ENCODE measurements at places on chromosomes 16 and 17.
A peak's percentile ranks its signal among the peaks of the same experiment; 100 is the strongest.

DNA sequence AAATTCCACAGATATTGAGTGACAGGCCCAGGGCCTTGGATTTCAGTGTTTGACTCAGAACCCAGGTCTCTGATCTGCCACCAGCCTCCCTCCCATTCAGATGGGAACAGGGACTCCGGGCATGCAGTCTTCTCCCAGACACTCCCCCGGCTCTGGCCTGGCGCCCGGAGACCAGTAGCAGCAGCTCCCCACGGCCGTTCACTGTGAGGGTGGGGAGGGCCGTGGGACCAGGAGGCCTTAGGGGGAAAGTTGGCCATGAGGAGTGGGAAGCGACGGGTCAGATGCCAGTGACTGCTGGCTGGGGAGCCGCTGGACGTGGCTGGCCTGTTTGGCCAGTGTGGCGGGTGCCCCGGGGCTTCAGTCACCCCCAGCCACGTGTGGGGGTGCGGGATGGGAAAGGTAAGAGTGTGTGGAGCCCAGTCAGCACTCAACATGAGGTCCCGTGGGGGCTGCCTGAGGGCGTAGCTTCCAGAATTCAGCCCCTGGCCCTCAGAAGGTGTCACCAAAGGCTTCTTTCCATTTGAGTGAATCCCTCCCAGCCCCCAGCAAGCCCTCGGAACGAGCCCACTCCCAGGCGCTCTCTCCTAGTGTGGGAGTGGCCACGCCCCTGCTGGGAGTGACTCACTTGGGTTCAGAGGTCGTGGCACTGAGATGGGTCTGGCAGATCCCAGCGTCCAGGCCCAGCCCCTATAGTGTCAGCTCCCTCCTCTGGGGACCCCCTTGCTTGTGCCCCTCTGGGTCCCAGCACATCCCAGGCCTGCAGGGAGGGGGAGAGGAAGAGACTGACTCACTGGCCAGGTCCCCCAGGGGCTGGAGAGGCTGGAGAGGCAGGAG is 309.4 kb downstream of the SEC14L1 start:
- DNase-seq = peak; percentile 97

DNA sequence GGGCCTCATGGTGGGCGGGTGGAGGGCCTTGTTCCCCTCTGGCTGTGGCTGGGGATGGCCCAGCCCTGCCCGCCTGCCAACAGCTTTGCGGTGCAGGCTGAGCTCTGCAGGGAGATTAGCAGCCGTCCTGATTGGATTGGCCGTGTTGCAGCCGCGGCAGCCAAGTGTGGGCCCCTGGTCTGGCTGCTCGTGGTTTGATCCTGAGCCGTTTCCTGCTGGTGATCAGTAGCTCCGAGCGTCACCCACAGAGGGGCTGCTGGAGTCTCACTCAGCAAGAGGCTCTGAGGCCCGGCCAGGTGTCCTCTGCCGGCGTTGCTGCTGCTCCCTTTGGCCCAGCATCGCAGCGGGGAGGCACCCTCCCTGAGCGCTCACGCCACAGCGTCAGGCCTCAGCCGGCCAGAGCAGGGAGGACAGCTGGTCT is 32.5 kb downstream of the BAIAP2 start:
- no peak for DNase-seq

DNA sequence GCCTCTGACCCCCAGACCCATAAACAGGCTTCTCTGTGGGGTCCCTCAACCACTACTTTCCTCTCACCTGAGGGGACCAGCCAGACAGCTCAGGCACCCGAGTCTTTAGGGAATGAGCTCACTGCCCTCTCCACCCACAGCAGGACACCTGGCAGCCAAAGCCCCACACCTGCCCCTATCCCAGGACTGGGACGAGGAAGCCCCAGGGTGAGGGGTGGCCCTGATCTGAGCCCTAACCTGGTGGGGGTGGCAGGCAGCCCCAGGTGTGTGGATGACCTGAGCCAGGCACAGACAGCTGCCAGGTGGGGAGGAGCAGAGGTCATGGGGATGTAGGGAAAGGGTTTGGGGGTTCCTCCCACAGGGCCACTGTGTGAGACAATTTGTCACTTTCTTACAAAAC is 1.7 kb upstream of the TEX19 start:
- no peak for DNase-seq

DNA sequence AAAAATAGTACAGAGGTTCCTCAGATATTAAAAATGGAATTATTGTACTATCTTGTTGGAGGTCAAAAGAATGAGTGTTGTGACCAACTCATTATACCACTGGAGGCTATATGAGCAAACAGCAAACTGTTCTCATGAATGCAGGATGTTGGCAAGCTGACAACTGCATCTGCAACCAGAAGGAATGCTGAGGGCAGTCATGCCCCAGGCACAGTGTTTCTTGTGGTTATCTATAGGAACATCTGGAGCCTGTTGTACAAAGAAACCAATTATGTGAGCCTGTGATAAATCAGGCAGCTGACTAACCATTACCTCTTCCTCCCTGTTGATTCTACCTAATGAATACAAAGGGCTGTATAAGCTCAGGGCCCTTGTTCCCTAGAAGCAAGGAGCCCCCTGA is 2057.1 kb downstream of the TP53TG3F start:
- no peak for DNase-seq

GRCh38 chr17:80749611-80750010 is 205.0 kb downstream of the RPTOR start:
- no peak for DNase-seq

DNA sequence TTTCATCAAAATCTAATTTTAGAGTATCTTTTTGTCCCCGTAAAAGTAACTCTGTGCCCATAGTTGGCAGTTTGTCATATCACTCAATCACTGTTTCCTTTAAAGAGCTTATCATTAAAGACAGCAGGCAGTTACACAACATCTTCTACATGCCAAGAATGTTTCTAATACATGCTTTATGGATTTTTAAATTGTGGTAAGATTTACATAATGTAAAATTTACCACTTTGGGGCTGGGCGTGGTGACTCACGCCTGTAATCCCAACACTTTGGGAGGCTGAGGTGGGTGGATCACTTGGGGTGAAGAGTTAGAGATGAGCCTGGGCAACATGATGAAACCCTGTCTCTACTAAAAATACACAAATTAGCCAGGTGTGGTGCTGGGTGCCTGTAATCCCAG is 687.2 kb downstream of the WWOX start:
- DNase-seq = no peak

- peak; percentile 87 for DNase-seq
Observed at GRCh38 chr17:80195671-80196529, 24.2 kb downstream of the SGSH start.

- DNase-seq = no peak
Observed at GRCh38 chr17:73342541-73343167, 30.9 kb upstream of the CDC42EP4 start.

DNA sequence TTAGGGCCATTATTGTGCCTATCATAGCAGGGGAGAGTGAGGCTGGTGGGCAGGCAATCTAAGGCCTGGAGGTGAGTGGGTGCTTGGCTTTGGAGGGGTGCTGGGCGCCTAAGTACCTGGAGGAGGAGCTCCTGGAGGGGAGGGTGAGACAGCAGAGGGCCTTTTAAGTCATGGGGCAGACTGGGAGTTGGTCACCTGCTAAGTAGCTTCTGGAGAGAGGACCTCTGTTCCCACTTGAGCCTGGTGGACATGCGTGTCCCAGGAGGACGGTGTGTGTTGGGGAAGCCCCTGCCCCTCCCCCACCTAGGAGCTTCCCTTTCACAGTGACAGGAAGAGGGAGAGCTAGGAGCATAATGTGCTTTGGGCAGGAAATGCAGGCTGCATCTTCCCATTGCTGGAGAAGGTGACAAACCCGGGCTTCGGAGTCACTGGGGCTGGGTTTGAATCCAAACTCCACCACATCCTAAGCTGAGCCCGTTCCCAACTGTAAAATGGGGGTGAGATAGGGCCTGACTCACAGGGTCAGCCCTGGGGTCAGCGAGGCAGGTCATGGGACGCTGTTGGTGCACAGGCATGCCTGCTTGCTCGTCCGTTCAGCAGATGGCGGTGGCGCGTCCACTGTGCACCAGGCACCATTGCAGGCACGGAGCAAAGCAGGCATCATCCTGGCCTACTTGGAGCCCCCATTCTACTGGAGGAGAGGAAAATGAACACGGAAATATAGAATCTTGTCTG is 37.9 kb downstream of the CMIP start:
- no peak for DNase-seq

DNA sequence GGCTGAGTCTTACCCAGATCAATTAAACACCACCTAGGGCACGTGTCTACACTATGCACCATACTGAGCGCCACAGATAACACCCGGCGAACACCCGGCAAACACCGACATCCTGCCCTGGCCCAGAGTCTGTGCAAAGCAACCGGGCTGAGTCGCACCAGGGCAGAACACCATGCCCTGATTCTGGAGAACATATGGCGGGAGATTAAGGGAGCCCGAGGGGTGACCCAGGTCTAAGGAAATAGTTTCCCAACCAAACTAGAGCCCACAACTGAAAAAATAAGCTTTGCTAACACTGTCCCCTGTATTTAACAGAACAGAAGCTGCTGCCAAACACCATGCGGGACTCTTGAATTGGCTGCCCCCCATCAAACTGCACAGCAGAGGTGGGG is 22.1 kb downstream of the MYO18A start:
- no peak for DNase-seq
